ENCODE measurements at places on chromosomes 2 and 18.

- DNase-seq = no peak
Observed at GRCh38 chr18:8252371-8252770, 356.9 kb upstream of the RAB12 start.

GRCh38 chr2:11169333-11169732, 14.1 kb downstream of the SLC66A3 start:
- DNase-seq = no peak

DNA sequence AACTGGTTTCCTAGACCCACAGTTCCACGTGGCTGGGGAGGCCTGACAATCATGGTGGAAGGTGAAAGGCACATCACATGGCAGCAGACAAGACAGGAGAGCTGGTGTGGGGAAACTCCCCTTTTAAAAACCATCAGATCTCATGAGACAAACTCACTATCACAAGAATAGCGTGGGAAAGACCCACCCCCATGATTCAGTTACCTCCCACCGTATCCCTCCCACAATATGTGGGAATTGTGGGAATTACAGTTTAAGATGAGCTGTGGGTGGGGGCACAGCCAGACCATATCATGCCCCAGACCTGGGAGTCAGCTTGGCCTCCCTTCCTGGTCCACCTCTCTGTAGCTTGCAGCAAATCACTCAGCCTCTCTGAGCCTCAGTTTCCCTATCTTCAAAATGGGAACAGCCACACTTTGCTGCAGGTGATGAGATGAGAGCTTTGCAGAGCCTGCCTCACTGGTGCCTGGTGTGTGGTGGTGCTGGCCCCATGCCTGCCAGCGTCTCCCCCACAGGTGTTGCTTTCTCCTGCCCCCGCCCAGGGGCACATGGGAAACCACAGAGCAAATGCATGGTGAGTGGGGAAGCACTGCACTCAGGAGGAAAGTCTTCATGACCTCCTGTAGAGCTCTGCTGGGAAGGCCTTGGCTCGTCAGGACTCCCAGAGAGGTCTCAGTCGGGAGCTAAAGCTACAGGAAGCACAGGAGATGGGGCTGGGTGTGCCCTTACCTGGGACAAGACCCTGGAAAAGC, 31.1 kb downstream of the GREB1 start:
- DNase-seq = no peak

DNA sequence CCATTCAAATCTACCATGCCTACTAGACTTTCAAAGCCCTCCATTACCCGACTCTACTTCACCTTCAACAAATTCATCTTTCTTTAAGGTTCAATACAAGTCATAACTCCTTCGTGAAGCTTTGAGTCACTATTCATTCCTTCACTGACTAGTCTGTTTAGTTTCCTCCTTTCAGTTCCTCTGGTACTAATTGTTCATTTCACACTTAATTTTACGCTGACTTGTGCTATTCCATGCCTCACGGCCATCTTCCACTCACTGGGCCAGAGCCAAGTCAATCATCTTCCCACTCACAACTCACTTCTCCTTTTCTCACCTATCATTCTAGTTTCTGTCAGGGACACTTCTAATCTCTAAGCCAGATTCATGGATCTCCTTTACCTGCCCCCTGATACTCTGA, 136.2 kb downstream of the MTX2 start:
- DNase-seq = no peak

DNA sequence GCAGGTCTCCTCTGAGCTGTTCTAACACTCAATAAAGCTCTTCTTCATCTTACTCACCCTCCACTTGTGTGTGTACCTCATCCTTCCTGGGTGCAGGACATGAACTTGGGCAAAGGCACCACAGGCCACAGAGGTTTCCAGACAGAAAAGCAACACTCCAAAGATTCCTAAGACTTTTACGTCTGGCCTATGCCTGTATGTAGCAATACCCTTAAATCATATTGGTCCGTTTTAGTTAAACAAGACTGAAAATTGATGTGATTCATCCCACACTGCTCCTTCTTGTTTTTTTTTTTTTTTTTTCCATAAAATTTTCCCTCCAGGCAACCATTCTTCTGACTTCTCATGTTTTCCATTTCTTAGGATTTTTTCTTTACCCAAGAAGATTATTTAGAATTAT, 404.3 kb downstream of the PID1 start:
- no peak for DNase-seq

DNA sequence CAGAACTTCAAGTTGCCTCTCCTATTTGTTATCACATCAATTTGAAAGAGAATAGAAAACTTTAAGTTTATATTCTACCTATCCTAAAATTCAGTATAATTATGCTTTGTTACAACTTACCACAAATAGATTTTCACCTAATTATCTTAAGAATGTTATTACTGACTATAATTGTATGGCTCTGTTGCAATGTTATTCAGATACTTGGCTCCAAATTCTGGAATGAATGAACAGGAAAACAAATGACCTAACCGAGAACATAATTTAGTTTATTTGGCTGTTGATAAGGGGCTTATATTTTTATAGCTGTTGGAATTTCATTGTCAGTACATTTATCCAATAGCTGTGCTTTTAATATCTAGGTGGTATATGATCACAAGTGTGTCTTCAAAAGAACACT, 173.2 kb upstream of the GULP1 start:
- no peak for DNase-seq

DNA sequence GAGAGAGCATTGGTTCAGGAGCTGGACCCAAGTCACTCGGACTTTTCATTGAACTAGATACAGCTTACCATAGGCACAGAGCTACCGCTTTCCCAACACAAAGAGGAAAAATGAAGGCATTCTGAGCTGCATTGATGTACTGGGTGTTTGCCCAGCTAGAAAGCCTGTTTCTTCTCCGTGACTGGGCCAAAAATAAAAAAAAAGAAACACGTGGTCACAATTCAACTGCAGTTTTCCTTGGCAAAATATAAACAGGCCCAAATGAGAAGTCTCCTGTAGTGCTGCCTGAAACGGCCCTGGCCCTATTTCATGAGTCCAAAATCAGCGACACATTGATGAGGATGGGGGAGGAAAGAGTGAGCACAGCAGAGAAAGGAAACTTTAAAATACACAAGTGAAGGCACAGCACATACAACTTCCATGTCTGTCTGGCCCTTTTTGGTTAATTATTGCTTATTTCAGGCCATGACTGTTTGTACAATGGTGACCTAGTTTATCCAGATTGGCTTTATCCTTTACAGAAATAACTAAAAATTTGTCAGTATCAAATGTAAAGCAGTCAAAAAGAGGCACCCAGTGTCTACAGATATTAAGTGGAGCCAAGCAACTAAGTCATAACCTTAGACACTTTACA, 179.7 kb downstream of the ICOS start:
- no peak for DNase-seq

Measured in progenitor cell of endocrine pancreas (in vitro differentiated cells).